ENCODE measurements at places on chromosomes 11 and 22.

GRCh38 chr11:68916439-68916838, 12.7 kb downstream of the IGHMBP2 start:
- no peak for DNase-seq

DNA sequence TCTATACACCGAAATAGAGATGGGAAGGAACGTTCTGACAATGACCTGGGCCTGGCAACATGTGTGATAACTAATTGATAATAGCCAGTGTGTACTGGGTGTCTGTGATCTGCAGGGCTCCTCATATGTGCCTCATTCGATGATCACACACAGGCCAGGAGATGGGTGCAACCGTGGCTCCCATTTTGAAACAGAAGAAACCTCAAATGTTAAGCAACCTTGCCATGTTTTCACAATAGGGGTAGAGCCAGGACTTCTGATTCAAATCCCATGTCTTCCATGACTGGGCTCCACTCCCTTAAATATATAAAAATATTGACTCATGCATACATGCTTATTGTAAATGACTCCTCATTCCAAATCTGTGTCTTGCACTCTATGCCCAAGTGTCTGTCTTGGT, 11.1 kb downstream of the APOL3 start:
- peak; percentile 82 for DNase-seq

DNA sequence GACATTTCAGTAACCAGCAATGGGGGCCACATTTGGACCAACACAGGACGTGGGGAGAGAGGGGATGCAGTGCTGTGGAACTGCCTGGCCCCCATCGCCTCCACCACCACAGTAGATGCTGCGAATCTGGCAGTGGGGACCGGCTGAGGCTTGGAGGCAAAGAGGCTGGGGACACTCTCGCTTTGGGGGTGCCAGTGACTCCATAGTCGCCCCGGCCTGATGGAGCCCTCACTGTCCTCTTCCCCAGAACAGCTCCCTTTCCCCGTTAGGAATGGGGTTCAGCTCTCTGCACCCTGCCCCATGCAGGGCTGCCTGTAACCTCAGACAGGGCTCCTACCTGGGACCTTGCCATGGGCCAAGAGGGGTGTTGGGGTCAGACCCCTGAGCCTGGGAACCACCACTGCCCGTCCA, 1.8 kb upstream of the MUC2 start:
- no peak for DNase-seq

DNA sequence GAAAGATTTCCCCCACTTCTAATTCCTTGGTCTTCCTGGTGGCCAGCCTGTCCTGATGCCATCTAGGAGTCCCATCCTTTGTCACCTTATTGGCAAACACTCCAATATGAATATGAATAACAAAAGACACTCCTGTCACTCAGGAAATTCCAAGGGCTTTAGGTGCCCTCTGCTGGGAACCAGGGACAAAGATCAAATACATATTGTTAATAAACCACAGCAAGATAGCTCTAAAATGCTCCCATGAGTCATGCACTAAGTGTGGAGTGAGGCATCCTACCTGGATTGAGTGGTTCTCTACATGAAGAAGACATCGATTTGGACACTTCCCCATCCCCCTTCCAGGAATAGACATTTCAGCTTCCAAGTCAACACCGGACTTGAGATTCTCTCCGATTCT, 823.6 kb downstream of the TBC1D22A start:
- DNase-seq, result no peak

- peak; percentile 8 for DNase-seq
These were observed at the start of gene P2RX6 for GRCh38 chr22:21014726-21015465. TSS of gene P2RX6 (plus strand) at chr22:21015165. CDS start at chr22:21015175, 10 bp downstream.

- no peak for DNase-seq
These were observed 59.7 kb upstream of the RAG2 start for GRCh38 chr11:36657610-36658267.

All from inflammatory macrophage treated with lipopolysaccharide for 1 hour (primary cell).